SJCRH30 (cell line): ENCODE measurements at places on chromosomes 7 and 10. TPM values are rescaled to one million over a fixed set of nuclear protein-coding genes. Genes with fewer than 3 reads are reported as not detected.

- peak; percentile 38 for DNase-seq
Measured at GRCh38 chr7:134943785-134944400, 42.4 kb upstream of the AGBL3 start.

GRCh38 chr10:63553031-63553430 is 31.8 kb downstream of the REEP3 start:
- DNase-seq: no peak

C10orf95 gene
- total RNA-seq: 0.08 and 0.15 TPM in 2 replicates

GRCh38 chr10:100135486-100135885 is 50.3 kb downstream of the ERLIN1 start:
- no peak for DNase-seq

DNA sequence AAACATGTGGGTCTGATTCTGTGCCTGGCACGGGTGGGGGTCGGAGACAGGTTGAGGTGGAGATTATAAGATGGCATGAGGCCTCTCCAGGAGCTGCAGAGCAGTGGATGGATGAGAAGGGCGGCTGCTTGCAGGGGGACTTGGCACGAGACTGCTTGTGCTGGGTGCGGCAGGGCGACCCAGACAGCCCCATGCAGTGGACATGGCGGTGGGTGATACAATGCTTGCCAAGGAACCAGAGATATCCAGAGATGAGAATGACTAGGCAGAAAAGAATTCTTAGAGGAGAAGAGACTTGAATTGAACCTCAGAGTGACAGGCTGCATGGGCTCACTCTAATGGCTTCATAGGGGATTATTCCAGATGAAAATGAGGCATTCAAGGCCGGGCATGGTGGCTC is 145.4 kb downstream of the NEURL1 start:
- DNase-seq: no peak

DNA sequence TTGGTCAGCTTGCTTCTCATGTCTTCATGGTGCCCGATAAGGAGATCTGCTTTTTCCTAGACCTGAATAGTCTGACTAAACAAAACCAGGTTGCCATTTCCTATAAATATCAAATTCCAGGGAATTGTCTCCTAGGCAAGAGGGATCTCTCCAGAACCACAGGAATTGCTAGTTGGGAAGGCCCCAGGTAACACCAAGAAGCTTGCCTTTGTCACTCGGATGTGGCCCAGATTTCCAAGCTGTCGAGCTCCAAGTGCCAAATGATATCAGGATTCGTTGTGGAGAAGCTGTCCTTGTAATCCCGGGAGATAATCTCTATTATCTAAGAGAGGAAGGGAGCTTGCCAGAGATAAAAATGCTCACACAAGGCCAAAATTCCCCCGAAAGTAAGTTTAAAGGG is 1288.5 kb upstream of the AUTS2 start:
- DNase-seq: no peak

SLF2 gene
- 217 and 257 TPM in 2 replicates for total RNA-seq

DNA sequence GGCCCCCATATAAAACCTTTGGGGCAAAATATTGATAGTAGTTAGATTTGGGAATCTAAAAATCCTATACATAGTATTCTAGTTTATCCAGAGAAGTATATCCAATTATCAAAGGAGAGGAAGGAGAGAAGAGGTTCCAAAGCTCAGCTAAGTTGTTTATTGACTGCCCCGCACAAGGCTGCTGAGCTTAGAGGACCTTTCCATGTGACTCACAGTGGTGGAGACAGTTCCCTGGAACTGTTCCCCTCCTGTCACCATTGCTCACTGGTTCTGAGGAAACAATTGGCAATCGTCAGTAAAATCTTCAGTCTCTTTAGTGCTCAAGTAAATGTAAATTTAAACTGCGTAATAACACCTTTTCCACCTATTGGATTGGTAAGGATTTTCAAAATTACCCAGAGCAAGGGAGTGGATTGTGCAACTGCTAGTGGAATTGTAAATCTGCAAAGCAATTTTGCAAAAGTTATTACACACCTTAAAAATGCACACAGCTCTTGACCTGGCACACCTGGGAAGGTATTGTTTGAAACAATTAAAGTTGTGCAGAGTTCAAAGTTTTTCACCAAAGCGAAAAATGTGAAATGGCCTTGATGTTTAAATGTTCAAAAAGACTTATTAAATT is 63.1 kb downstream of the EEPD1 start:
- no peak for DNase-seq

DNA sequence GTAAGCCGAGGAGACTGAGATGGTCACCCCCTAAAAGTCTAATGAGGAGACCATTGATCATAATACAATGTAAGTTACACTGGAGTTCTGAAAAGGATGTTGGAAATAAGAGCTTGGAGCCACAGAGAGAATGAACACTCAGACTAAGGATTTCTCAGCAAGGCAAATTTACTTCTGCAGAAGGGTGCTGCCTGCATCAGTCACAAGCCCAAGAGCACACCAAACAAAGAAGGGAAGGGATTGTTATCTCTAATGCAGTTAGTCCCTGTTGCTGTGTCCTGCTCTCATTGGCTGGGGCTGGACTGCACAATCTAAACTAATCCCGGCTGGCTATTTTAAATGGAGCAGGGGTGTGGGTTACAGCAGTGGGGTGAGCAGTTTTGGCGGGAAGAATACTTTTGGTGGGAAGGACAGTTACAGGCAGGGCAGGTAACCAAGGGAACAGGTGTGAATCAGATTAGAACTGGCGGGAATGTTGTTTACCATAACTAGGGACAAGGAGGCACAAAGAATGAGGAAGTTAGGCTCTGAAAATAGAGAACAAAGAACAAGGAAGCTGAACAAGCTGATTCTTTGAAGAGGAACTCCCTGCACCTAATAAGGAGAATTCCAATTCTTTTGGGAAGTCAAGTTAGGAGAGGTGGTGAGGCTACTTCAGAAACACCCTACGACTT is 30.3 kb upstream of the TRIM24 start:
- no peak for DNase-seq

- DNase-seq: no peak
Measured at GRCh38 chr7:47154791-47155190, 427.1 kb downstream of the TNS3 start.

GRCh38 chr10:92615515-92615914 is 22.6 kb downstream of the KIF11 start:
- no peak for DNase-seq

ITPRID1 gene
- not detected in 2 replicates for total RNA-seq

GRCh38 chr10:29731760-29732159 is 97.0 kb upstream of the SVIL start:
- peak; percentile 93 for DNase-seq

DNA sequence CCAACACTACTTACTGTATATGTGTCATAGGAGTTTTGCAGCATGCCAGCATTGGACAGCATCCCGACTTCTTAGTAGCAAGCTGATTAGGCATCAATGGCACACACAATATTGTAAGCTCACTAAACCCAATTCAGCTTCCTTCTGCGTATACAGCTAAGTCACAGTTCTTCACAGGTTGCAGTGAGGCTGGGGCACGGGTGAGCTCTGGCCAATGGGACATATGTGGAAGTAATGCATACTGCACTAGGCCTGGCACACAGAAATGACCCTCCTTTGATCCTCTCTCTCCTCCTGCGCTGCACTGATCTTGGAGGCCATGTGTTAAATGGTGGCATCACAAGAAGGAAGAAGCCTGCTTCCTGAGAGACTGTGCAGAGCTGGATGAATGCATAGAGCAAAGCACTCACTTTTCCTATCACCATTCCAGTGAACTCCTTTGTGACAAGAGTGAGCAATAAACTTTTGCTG is 11.9 kb downstream of the RAB11FIP2 start:
- DNase-seq: no peak

DNA sequence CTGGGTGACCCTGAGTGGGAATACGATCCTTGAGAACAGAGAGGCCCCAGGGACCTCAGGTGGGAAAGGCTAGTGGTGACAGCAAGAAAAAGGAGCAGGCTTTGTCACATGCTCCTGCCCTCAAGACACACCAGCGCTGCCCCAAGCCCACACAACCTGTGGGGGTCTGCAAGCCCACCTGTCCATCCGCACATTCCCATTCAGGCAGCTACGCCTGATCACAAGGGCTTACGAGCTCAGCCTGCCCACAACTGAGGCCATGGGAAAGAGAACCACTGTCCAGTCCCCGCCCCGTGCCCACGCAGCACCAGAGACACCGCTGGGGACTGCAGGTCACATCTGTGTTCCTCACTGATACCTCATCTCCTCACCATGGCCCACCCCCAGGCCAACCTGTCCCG is 26.7 kb downstream of the EBF3 start:
- DNase-seq: no peak

WNT8B gene
- total RNA-seq: not detected in 2 replicates

DNA sequence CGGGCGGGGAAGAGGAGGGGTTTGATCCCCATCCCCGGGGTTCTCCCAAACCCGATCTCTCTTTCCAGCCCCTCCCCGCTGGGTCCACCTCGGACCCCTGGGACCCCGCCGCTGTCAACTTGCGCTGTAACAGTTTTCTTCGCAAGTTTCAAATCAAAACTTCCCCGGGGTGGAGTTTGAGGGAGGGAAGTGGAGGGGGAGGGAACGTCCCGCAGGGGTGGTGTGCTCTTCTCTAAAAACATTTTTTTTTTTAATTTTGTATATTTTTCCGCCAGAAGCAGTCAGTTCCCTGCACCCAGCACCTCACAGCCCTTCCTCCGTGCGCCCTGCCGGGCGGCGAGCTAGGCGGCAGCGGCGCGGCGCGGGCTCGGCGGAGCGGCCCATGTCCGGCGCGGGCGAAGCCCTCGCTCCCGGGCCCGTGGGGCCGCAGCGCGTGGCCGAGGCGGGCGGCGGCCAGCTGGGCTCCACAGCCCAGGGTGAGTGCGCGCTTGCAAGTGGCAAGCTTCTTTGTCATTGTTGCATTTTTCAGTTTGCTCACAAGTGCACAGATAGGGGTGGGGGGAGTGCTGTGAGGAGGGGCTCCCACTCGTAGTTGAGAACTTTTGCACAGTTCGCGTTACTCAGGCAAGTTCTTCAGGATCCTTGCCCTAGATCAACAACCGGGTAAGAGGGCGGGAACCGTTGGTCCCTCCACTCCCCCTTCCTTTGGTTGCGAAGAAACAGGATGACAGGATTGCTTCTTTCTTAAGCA is 933 bp downstream of the MDFIC start:
- DNase-seq: peak; percentile 64

DNA sequence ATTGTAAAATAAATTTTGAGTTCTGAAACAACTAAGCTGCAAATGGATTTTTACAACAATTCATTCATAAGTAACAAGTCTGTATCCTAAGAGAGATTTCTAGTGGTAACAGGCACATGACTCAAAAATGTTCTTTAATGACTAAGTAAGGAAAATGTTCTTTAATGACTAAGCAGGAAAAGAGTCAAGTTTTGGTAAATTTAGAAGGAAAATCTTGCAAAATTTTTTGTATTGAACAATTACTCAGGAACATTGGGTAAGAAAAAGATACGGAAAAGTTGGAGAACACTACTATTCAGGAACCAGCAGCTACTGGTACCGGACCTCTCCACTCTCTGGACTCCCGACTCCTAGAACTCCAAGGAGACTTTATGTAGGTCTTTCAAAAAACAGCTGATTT is 33.5 kb downstream of the HYCC1 start:
- no peak for DNase-seq

DNA sequence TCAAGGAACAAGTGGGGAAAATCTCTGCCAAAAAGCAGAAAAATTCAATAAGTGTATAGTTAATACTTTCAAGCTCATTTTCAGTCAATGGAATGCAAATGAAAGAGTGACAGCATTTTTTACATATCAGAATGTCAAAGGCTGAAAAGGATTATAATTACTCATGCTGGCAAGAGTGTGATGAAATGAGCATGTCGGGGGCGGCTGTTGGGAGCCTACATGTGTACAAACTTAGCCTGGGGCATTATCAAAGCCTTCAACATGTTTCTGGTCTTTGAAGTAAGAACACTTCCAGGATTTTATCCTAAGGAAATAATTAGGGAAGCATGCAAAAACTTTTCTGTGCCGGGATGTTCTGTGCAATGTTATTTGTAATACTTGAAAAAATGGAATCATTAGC is 221.7 kb upstream of the LYZL1 start:
- DNase-seq: no peak

- peak; percentile 80 for DNase-seq
Measured at GRCh38 chr7:22444181-22444971, 55.6 kb downstream of the STEAP1B start.

SRRT gene
- 140 and 156 TPM in 2 replicates for total RNA-seq

FAM180A gene
- total RNA-seq: 0.12 TPM in 1 of 2 replicates, not detected in the other

PNLIPRP2 gene
- total RNA-seq: not detected in 2 replicates

PVRIG gene
- total RNA-seq: not detected in 2 replicates

TYW1B gene
- total RNA-seq: 7.2 and 7.6 TPM in 2 replicates
